ENCODE measurements at places on chromosomes 1 and 21. TPM values are rescaled to one million over a fixed set of nuclear protein-coding genes. Genes with fewer than 3 reads are reported as not detected.

DNA sequence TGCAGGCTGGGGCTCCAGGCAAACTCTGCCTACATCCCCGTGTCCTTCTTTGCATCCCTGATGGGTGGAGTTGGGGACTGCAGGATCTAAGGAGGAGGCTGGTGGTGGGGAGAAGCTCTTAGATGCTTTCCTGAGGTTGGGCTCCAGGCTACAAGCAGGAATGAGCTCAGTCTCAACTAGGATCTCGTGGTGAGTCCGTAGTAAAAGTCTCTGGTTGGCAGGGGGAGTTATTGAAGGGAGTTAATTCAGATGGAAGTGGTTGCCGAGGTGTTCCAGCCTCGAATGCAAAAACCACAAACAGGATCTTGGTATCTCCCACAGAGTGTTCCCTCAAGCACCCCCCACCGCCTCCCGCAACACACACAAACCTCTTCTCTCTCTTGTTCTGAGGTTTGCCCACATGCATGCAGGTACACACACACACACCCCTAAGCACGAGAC, 35.0 kb downstream of the TMCC2 start:
- H3K36me3 ChIP-seq = no peaks in the 10 kb centered on the region
- H3K27ac ChIP-seq = no peak overlapping the region
- H3K4me3 ChIP-seq = no peak overlapping the region
- no peak for DNase-seq

GRCh38 chr1:39933956-39934941, 20.7 kb upstream of the MFSD2A start:
- H3K27me3 ChIP-seq = peaks cover 8% of the 10 kb centered on the region
- DNase-seq = no peak
- no peak overlapping the region for H3K4me3 ChIP-seq

GRCh38 chr21:37413553-37414291, 47.1 kb downstream of the DYRK1A start:
- no peak overlapping the region for H3K4me3 ChIP-seq
- H3K36me3 ChIP-seq = peaks cover 12% of the 10 kb centered on the region
- DNase-seq = no peak
- peaks cover 61% of the 10 kb centered on the region for H3K4me1 ChIP-seq

- peak overlapping the region; percentile 47 for H3K27ac ChIP-seq
- H3K27me3 ChIP-seq = no peaks in the 10 kb centered on the region
- no peak overlapping the region for H3K4me3 ChIP-seq
These were observed 76.3 kb downstream of the NPHP4 start for GRCh38 chr1:5915587-5916571.

GRCh38 chr1:44636688-44637598, 37.3 kb downstream of the TMEM53 start:
- H3K4me3 ChIP-seq = no peak overlapping the region
- DNase-seq = no peak
- no peaks in the 10 kb centered on the region for H3K27me3 ChIP-seq

DNA sequence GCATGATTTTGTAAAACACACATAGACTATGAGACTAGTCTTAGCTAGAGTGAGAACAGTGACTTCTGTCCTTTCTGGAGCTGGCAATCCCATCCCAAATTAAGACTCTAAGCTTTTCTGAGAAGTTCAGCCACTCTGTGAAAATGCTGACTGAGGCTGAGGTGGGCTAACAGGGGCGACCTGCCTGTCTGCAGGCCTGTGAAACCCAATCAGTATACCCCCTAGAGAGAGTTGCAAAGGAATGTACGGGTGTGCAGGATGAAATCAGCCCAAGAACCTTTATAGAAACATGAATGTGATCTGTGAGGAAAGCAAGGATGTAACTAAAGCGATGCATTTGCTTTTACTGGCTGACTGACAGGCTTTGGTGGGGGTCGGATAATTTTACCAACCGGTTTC, 16.0 kb upstream of the TBX15 start:
- peaks cover 2% of the 10 kb centered on the region for H3K36me3 ChIP-seq
- H3K4me1 ChIP-seq = peaks cover 14% of the 10 kb centered on the region
- H3K4me3 ChIP-seq = no peak overlapping the region
- no peak for DNase-seq
- peaks cover 77% of the 10 kb centered on the region for H3K27me3 ChIP-seq
- no peak overlapping the region for H3K27ac ChIP-seq

GRCh38 chr1:24769656-24770651, 24.7 kb downstream of the CLIC4 start:
- no peak overlapping the region for H3K4me3 ChIP-seq
- H3K27ac ChIP-seq = no peak overlapping the region
- peaks cover 3% of the 10 kb centered on the region for H3K36me3 ChIP-seq
- H3K27me3 ChIP-seq = peaks cover 2% of the 10 kb centered on the region
- DNase-seq = no peak

DNA sequence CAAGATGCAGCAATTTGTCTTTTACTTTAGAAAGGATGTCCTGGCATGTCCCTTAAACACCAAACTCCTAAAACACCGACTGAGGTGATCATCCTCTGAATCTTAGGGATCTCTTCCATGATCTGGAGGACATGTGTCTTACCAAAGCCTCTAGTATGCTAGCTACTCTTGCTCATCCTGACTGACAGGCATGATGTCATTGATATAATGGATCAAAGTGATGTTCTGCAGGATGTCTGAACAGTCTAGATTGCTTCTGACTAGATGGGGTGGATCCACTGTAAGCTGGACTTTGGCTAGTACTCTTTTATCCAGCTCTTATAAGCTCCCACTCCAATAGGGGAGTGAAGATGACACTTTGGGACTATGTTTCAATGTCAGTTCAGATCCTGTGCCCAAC, 11.3 kb upstream of the CGN start:
- no peaks in the 10 kb centered on the region for H3K36me3 ChIP-seq
- no peak for DNase-seq
- H3K4me1 ChIP-seq = peaks cover 21% of the 10 kb centered on the region
- H3K4me3 ChIP-seq = no peak overlapping the region
- peaks cover 3% of the 10 kb centered on the region for H3K27me3 ChIP-seq

- peaks cover 50% of the 10 kb centered on the region for H3K4me1 ChIP-seq
- peak overlapping the region; percentile 26 for H3K27ac ChIP-seq
- H3K27me3 ChIP-seq = no peaks in the 10 kb centered on the region
- H3K36me3 ChIP-seq = peaks cover 32% of the 10 kb centered on the region
- no peak for DNase-seq
These were observed 138.7 kb downstream of the GALNT2 start for GRCh38 chr1:230205719-230206198.

GRCh38 chr1:205791568-205792180, 16.4 kb upstream of the RAB29 start:
- no peak overlapping the region for H3K4me3 ChIP-seq
- H3K27me3 ChIP-seq = no peaks in the 10 kb centered on the region
- H3K27ac ChIP-seq = no peak overlapping the region
- DNase-seq = peak; percentile 48

GRCh38 chr1:55530749-55531478, 315.8 kb upstream of the USP24 start:
- H3K4me3 ChIP-seq = no peak overlapping the region
- peaks cover 4% of the 10 kb centered on the region for H3K27me3 ChIP-seq
- no peak for DNase-seq
- no peaks in the 10 kb centered on the region for H3K4me1 ChIP-seq

GRCh38 chr1:246827396-246827795, 103.2 kb downstream of the SCCPDH start:
- H3K4me1 ChIP-seq = no peaks in the 10 kb centered on the region
- H3K27me3 ChIP-seq = no peaks in the 10 kb centered on the region
- no peak for DNase-seq

- no peak for DNase-seq
- H3K4me1 ChIP-seq = no peaks in the 10 kb centered on the region
These were observed 160.5 kb downstream of the LRRC7 start for GRCh38 chr1:69728206-69728605.

DNA sequence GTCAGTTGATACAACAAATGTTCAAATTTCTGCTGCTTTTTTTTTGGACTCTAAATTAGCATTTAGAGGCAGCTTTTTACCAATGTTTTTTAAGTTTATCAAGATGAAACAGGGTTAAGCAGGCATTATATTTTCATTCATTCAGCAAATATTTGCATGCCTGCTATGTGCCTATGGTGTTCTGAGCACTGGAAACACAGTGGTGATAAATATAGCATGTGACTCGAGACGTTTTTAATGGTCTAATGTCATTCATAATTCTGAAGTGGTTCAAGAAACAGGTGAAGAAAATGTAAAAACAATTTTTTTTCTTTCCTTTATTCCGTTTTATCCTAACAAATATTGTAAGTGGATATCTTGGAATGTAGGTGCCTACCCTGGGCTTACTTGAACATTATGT, 26.8 kb downstream of the NEK7 start:
- no peak for DNase-seq
- no peak overlapping the region for H3K27ac ChIP-seq
- no peak overlapping the region for H3K4me3 ChIP-seq
- H3K36me3 ChIP-seq = peaks cover 21% of the 10 kb centered on the region
- H3K27me3 ChIP-seq = no peaks in the 10 kb centered on the region

- no peaks in the 10 kb centered on the region for H3K36me3 ChIP-seq
- H3K4me3 ChIP-seq = no peak overlapping the region
- no peaks in the 10 kb centered on the region for H3K27me3 ChIP-seq
- H3K4me1 ChIP-seq = no peaks in the 10 kb centered on the region
These were observed 3.9 kb downstream of the S100A9 start for GRCh38 chr1:153361480-153362109.

- peaks cover 3% of the 10 kb centered on the region for H3K27me3 ChIP-seq
- no peaks in the 10 kb centered on the region for H3K36me3 ChIP-seq
- H3K4me3 ChIP-seq = no peak overlapping the region
- no peak overlapping the region for H3K27ac ChIP-seq
These were observed 268.5 kb downstream of the KCNJ6 start for GRCh38 chr21:37647781-37648180.

DNA sequence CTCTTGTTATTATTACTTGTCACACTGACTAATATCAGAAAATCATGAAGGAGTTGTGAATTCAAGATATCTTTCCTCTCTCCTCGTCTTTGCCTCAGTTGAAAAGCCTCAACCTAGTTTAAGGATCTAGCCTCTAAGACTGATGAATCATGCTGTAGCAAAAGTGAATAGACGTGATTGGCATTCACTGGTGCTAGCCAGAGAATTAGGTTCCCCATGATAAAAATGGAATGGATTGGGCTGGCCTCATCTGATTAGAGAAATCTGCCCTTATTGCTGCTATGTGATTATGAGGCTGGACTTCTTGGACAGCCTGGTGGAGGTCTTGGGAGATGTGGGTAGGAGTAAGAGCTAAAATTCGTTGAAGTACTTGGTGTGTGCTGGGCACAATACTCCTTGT, 208.2 kb downstream of the BACH1 start:
- H3K36me3 ChIP-seq = no peaks in the 10 kb centered on the region
- H3K4me1 ChIP-seq = no peaks in the 10 kb centered on the region
- no peak overlapping the region for H3K27ac ChIP-seq
- H3K27me3 ChIP-seq = no peaks in the 10 kb centered on the region
- no peak for DNase-seq

DNA sequence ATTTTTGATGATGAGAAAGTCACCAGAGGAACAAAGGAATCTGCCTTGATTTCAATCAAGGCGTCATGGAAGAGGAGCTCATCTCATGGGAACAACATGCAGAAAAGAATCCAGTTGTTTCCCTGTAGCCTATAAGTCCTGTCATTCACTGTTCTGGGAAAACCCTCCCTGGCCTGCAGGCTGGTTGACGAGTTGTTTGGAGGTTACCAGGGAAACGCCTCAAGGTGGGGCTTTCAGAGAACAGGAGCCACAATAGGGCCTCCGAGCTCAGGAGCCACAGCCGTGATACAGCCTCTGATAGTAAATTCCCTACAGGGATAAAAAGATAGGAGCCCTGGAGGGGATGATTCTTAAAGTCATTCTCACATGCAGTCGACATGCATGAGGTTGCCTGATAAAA, 135.2 kb downstream of the PSMG1 start:
- no peaks in the 10 kb centered on the region for H3K4me1 ChIP-seq
- no peak overlapping the region for H3K4me3 ChIP-seq
- H3K36me3 ChIP-seq = no peaks in the 10 kb centered on the region
- H3K27me3 ChIP-seq = no peaks in the 10 kb centered on the region
- no peak for DNase-seq
- H3K27ac ChIP-seq = no peak overlapping the region

GRCh38 chr1:75092141-75092540, 42.0 kb upstream of the LHX8 start:
- no peaks in the 10 kb centered on the region for H3K36me3 ChIP-seq
- no peak overlapping the region for H3K27ac ChIP-seq
- no peaks in the 10 kb centered on the region for H3K4me1 ChIP-seq
- H3K4me3 ChIP-seq = no peak overlapping the region
- H3K27me3 ChIP-seq = no peaks in the 10 kb centered on the region
- no peak for DNase-seq

- no peaks in the 10 kb centered on the region for H3K27me3 ChIP-seq
- peak overlapping the region; percentile 5 for H3K4me3 ChIP-seq
- H3K27ac ChIP-seq = peak overlapping the region; percentile 93
- DNase-seq = no peak
- peaks cover 56% of the 10 kb centered on the region for H3K4me1 ChIP-seq
- H3K36me3 ChIP-seq = peaks cover 4% of the 10 kb centered on the region
These were observed 4.7 kb downstream of the IL23R start for GRCh38 chr1:67170751-67171573.

- H3K4me3 ChIP-seq = no peak overlapping the region
- no peak for DNase-seq
- H3K4me1 ChIP-seq = no peaks in the 10 kb centered on the region
- H3K27me3 ChIP-seq = no peaks in the 10 kb centered on the region
These were observed 506.8 kb upstream of the CAMK1G start for GRCh38 chr1:209076688-209077087.

DNA sequence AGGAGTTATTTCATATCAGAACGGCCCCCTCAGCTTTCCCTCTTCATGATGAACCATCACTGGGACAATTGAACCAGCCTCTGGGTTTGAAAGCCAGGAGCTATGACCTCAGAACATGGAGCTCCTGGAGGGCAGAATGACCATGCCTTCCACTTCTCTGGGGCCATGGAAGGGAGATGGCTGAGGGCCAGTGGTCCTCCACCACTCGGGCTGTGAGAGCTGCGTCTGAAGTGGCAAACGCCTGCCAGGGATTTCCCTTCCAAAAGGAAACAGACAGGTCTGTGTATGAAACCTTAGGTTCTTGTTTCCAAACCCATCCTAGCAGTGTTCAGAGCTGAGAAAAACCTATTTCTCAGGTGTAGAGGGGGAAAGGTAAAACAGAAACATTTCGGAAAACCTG, 22.5 kb downstream of the PKP1 start:
- no peak overlapping the region for H3K4me3 ChIP-seq
- H3K27ac ChIP-seq = no peak overlapping the region
- DNase-seq = no peak
- no peaks in the 10 kb centered on the region for H3K4me1 ChIP-seq
- peaks cover 19% of the 10 kb centered on the region for H3K27me3 ChIP-seq

GRCh38 chr1:106548726-106549125, 507.7 kb upstream of the PRMT6 start:
- H3K27ac ChIP-seq = no peak overlapping the region
- no peaks in the 10 kb centered on the region for H3K36me3 ChIP-seq
- DNase-seq = no peak
- H3K27me3 ChIP-seq = no peaks in the 10 kb centered on the region
- no peak overlapping the region for H3K4me3 ChIP-seq

Gene FAM72B
- total RNA-seq = 22.6 TPM

Gene NUP210L
- 0.07 TPM for total RNA-seq

Gene LYPD8
- not detected for total RNA-seq

Gene WNT4
- total RNA-seq = not detected

Gene S100A2
- total RNA-seq = 0.44 TPM

Gene F13B
- total RNA-seq = not detected

Gene AK4
- total RNA-seq = 109 TPM

Gene KLHDC8A
- not detected for total RNA-seq

Gene AQP10
- not detected for total RNA-seq

Gene RIMKLA
- total RNA-seq = 5.3 TPM

Gene SELENON
- 8.0 TPM for total RNA-seq
